ENCODE measurements at places on chromosomes 12 and 14.

GRCh38 chr14:78848234-78848820 lies 678.2 kb downstream of the NRXN3 start:
- peak; percentile 6 for DNase-seq

GRCh38 chr14:75123991-75124390 lies 2.9 kb downstream of the NEK9 start:
- peak; percentile 36 for DNase-seq

- no peak for DNase-seq
These were observed 127.7 kb upstream of the FOXN3 start for GRCh38 chr14:89544636-89545301.

GRCh38 chr12:108568338-108569154 lies 6.2 kb downstream of the ISCU start:
- peak; percentile 77 for DNase-seq

- DNase-seq, result no peak
These were observed 475.6 kb upstream of the MIS18BP1 start for GRCh38 chr14:45728434-45729225.

DNA sequence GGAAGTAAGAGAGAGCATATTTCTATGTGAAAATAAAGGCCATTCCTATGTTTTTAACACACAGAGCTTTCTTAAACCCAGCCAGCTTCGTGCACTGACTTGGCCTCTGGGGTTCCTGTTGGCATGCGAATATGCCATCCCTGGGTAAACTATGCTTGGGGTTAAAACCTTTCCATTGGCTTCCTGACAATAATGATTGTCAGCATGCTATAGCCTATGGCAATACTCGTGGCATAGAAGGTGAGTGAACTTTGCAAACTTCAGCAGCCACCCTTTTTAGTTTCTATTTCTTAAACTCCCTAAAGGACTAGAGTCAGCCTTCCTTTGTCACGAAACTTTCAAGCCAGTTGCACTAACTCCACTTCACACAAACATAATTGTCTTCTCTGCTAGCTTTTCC lies 148.4 kb upstream of the RGS6 start:
- DNase-seq, result no peak

DNA sequence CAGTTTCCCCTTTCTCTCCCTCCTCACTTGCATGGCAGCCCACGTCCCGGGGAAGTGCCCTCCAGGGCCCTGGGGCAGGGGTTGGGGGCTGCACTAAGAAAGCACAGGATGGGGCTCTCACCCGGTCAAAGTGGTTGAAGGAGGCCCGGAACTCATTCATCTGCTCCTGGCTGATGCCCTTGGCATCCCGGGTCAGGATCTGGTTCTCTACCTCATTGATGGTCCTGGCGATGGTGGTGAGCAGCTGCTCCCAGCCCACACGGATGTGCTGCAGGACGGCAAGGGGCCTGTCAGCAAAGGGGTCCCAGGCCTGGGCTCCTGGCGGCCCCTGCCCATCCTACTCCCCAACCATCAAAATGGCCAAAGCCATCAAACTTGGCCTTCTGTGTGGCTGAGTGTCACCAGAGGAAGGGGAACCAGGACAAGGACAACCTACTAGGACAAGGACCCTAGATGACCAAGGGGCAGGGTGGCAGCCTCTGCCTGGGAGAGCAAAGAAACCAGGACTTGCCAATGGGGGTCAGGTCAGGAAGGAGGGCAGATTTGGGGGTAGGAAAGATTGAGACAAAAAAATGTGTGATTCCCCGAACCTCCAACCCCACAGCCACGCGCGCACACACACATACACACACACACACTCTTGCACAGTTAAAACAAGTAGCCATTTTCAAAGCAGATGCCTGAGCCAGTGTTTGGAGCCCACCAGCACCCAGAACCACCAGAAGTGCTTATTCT lies 87.1 kb upstream of the ZFP36L1 start:
- DNase-seq, result no peak

DNA sequence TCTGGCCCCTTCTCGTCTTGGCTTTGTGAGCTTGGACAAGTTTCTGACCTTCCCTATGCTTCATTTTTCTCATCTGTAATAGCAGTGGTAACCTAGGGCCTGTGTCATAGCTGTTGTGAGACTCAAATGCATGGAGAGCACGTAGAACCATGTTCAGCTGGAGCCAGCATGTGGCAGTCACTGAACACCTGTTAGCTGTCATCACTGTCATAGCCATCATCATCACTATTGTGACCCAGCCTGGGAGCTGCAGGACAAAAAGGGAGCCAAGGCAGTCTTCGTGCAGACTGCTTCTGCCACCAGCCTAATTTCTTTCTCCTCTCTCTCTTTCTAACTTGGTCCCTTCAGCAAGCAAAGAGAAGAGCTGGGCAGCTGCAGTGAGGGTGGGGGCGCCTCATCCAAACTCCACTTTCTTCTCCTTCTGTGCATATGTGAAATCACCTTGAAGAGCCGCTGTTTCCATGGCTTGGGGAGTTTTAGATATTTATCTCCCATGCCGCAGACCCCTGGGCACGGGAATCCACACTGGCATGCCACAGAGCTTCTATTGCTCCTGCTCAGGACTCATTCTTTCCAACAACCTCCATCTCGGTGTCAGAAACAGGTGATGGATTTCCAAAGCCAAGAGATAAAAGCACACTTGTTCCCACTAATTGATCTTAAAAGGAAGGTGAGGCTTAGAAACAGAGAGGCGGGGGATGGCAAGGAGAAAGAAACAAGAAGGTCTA lies 87.0 kb downstream of the SRRM4 start:
- no peak for DNase-seq

DNA sequence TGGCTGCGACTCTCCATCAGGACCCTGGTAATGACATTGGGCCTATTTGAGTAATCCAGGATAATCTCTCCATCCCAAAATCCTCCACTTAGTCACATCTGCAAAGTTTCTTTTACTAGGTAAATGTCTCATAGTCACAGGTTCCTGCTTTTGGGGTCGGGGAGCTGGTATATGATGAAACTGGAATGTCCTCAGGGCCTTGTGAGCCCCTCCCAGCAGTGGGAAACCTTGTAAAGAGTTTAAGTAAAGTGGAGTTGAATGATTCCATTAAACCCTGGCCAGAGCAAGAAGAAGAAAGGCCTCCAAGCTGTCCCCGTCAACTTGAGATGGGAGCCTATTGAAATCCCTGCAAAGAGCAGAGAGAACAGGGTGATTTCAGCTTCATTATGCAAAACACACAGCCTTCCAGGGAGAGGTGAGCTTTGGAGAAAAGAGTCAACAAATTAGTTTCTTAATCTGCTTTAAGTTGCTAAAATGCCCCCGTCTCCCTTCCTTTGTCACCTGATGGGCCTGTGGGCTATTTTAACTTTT lies 12.6 kb downstream of the WSCD2 start:
- no peak for DNase-seq

- no peak for DNase-seq
These were observed 4.9 kb downstream of the CDC42BPB start for GRCh38 chr14:103052407-103052806.

DNA sequence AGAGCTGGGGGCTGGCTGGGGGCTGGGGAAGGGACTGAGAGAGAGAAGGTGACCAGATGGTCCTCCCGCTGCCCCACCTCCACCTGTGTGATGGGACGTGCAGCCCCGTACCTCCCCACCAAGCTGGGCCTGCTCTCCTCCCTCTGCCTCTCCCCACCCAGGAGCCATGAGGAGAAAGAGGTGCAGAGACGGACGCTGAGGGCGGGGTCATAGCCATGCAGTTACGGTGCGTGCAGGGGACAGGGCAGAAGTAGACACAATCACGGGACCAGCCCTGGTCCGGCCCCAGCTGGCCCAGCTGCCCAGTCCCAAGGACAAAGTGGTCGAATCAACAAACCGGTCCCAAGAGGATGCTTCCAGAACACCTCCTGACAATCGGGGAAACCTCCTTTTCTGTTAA lies 33.2 kb downstream of the RFLNA start:
- DNase-seq, result no peak

DNA sequence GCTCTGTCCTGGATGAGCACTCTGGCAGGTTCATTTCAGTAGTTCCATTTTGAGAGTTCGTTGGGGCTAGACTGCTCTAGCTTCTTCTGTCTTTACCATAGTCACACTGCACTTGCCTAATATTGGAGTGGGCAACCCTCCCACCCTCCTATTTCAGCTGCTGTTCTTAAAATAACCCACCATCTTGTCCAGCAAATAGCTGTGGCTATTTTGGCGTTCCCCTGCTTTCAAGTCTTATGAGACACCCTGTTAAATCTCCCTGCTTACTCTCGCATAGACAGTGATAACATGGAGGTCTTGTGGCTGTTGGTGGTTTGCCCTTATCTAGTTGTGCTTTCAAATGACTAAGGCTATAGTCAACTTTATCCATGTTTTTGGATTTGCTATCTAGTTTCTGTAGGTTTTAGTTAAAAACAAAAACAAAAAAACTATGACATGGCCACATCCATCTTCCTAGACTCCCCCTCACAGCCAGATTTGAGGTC lies 65.5 kb downstream of the LRP6 start:
- DNase-seq, result no peak

- DNase-seq, result no peak
These were observed 23.7 kb upstream of the CERS5 start for GRCh38 chr12:50190859-50191258.

DNA sequence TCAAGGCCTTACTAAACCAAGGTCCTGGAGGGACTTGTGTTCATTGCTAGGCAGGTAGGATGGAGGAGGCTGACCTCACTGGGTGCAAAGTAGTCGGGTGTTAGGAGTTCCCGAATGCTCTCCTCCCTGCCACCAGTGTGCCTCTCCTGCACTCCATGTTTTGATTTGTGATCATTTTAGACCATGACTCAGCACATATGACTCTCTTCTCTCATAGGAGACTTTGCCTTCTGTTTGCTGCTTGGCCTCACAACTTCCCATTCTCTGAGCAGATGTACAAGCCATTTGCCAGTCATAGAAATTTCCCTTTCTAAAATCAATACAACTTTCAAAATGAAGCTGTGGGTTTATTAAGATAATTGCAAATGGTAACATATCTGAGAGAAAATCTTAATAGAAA lies 46.6 kb upstream of the LRIG3 start:
- no peak for DNase-seq

GRCh38 chr12:62919838-62920237 lies 15.1 kb downstream of the PPM1H start:
- no peak for DNase-seq

DNA sequence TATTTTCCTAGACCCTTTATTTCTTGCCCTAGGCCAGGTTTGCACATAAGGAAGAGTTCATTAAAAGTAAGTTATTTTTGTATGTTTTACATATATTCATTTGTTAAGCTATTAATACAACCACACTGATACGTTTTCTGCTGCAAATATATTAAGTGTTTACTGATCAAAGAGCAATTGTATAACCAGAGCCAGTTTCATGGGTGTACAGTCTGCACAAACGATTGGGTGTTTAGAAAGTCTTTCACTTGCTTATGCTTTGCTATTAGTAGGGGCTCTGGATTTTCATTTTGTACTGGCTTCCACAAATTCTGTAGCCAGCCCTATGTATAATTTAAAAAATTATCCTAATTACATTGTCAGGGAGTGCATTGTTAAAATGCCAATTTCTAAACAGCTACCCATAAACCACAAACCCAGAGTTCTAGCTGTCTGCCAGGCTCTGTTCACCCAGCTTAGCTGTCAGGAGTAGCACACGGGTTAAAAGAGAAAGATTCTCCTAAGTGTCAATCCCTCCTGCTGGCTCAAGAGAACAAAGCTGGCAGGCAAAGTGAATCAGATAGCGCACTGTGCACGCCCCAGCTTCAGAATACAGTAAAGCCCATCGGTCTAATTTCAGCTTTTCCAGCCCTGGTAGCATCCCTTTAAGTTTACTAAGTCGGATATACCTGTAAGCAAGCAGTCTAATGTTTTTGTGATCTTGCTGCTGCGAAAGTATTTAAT lies 151.0 kb upstream of the LMO3 start:
- DNase-seq, result no peak

DNA sequence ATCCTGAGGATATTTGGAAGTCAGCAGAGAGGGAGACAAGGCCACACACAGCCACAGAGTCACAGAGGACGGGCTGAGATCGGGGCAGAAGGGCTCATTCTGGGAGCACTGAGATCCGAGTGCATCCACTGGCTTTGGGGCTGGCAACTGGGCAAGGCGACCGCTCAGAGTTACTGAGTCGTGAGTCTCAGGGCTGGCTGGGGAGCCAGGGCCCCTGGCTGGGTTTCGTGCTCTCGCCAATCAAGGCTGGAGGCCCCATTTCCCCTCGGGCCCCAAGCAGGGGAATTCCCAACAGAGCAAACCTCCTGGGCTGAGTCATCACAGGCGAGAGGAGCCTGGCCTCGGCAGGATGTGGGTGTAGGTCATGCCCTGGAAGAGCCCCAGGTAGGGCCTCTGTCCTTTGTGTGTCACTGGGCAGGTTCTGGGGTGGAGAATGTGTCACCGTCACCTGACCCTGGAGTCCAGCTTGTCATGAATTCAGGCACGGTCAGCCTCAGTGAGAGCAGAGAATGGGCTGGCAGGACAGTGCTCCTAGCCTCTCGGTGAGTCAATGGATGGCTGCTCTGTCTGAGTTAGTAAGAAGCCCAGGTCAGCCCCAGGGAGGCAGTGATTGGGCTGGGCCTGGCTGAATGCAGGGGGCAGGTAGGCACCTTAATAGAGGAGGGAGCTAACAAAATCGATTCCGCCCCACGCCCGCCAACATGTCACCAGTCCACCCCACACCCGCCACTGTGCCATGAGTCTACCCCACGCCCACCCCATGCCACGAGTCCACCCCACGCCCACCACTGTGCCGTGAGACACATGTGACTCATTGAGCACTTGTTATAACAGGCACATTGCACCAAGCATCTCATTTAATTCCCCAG lies 16.9 kb downstream of the ASB2 start:
- DNase-seq, result peak; percentile 96

DNA sequence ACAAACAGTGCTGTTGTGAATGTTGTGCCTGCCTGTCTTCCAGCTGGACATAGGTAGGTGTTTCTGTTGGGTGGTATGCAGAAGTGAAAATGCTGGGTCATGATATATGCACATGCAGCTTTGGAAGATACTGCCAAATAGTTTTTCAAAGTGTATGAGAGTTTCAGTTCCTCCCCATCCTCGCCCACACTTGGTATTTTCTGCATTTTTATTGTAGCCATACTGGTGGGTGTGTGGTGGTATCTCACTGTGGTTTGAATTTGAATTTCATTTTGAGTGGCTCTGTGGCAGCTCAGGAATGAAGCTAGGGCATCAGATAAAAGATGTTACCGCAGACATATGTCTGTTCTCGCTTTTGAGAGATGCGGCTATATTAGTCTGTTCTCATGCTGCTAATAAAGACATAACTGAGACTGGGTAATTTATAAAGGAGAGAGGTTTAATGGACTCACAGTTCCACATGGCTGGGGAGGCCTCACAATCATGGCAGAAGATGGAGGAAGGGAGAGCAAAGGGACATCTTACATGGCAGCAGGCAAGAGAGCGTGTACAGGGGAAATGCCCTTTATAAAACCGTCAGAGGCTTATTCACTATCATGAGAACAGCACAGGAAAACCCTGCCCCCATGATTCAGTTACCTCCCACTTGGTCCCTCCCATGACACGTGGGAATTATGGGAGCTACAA lies 183.1 kb downstream of the CAND1 start:
- DNase-seq, result peak; percentile 61

GRCh38 chr14:95483309-95484165 lies 32.9 kb downstream of the SYNE3 start:
- DNase-seq, result no peak

GRCh38 chr12:94329366-94329765 lies 130.3 kb downstream of the CEP83 start:
- DNase-seq, result no peak

GRCh38 chr14:23530375-23531055 lies 21.1 kb downstream of the ZFHX2 start:
- no peak for DNase-seq

GRCh38 chr12:29241821-29242591 lies 92.9 kb downstream of the FAR2 start:
- DNase-seq, result peak; percentile 6

- DNase-seq, result peak; percentile 40
These were observed at the start of gene SETD3 for GRCh38 chr14:99479906-99480869. TSS of gene SETD3 (minus strand) at chr14:99480859. CDS start at chr14:99465805, 15,054 bp downstream.

- peak; percentile 30 for DNase-seq
These were observed 7.4 kb downstream of the CDKN1B start for GRCh38 chr12:12724421-12725085.
